ENCODE measurements at places on chromosomes 11 and 22.

GRCh38 chr11:45896422-45896984 lies 10.6 kb downstream of the FREY1 start:
- DNase-seq, result no peak

GRCh38 chr11:133065847-133066485 lies 466.3 kb downstream of the OPCML start:
- no peak for DNase-seq

DNA sequence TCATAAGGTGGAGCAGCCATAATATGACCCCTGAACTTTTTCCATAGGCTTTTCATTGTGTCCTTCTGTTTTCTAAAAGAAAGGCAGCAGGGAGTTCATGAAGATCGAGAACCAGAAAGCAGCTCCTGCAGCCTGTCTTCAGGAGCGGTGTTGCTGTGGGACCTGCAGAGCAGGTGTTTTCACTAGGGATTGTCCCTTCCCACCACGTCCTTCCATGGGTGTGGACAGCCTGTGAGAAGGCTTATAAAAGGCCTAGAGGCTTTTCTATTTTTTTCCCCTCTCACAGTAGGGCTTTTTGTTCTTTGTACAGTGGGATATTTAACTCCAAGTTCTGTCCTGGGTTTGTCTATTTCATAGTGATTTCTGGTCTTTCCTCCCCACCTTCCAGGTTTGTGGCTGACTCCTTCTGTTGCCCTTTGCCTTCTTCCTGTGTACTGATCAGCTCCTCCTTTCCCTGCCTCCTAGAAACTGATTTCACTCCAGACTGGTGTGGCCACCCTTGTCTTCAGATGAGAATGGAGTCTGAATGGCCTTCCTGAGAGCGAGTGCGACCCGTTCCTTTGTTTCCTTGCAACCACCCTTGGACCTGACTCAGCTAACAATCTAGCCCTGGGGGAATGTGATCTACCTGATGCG lies 10.1 kb downstream of the MRPL16 start:
- no peak for DNase-seq

DNA sequence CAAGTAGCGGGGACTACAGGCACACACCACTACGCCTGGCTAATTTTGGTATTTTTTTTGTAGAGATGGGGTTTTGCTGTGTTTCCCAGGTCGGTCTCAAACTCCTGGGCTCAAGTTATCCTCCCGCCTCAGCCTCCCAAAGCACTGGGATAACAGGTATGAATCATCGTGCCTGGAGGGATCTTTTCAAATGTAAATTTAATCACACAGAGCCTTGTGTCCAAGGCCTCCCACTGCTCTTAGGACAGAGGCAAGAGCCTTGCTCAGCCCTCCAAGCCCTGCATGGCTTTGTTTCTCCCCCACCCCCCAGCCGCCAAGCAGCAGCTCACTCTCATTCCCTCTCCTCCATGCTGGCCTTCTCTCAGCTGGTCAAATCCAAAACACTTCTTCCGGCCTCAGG lies 75.3 kb upstream of the CREB3L1 start:
- DNase-seq, result no peak

GRCh38 chr22:41862530-41863266 lies 29.8 kb downstream of the SREBF2 start:
- no peak for DNase-seq

- no peak for DNase-seq
These were observed 911.1 kb downstream of the TBC1D22A start for GRCh38 chr22:47673557-47673956.

DNA sequence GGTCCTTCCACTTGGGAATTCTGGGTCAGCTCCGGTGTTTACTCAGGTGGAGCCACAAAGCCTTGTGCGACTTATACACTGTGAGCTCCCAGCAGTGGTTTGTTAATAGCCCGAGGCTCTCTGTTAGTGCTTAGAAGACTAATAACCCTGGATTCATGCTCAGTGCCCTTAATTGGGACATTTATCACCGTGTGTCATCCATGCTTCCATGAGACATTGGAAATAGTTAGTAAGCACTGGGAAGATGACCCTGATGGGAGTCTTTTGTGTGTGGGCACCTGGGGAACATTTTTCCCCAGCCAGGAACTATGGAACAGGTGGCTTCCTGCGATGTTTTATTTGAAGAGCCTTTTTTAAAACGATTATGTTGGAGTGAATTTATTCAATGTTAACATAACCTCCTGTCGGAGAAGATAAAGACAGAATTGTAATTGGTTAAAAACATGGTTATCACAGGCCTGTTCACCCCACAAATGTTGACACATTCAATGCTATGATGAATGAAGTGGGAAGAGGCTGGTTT lies 188.9 kb downstream of the MYO18B start:
- DNase-seq, result no peak

- DNase-seq, result no peak
These were observed 8.0 kb downstream of the SPTBN2 start for GRCh38 chr11:66720899-66721470.

- no peak for DNase-seq
These were observed 2.7 kb downstream of the B4GALNT4 start for GRCh38 chr11:371716-372590.
